ENCODE measurements at places on chromosomes 12 and 14.

DNA sequence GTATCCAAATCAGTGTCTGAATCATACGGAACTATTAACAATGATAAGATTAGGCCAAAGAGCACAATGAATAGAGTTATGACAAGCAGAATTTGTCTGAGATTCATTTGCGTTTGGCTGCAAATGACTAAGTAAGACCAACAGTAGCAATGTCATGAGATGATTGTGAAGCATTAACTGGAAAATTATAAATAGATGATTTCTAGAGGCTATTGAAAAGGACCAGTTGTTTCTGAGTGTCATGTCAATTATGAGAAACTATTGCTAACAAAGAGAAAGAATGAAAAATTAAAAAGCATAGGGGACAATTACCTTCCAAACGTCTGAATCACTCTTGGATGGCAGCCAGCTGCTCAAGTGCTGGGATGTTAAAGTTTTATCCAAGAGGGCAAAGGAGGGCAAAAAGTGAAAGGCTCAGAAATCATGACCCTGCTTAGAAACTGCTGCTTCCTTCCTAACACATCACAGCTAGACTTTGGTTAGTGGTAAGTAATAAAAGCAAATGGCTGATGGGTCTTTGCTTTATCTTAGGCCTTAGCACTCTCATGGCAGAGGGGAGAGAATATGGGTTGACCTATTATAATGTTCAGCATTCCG, 89.0 kb downstream of the AKAP6 start:
- DNase-seq, result no peak

GRCh38 chr12:112809684-112810083, 18.1 kb downstream of the RPH3A start:
- no peak for DNase-seq

DNA sequence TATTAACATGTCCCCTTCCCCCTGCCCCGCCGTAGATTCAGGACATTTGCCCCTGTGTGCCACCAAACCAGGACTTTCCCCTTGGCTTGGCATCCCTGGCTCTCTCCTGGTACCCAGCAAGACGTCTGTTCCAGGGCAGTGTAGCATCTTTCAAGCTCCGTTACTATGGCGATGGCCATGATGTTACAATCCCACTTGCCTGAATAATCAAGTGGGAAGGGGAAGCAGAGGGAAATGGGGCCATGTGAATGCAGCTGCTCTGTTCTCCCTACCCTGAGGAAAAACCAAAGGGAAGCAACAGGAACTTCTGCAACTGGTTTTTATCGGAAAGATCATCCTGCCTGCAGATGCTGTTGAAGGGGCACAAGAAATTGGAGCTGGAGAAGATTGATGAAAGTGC, 28.9 kb downstream of the HRK start:
- no peak for DNase-seq

GRCh38 chr14:55929136-55929535, 189.1 kb upstream of the PELI2 start:
- no peak for DNase-seq

DNA sequence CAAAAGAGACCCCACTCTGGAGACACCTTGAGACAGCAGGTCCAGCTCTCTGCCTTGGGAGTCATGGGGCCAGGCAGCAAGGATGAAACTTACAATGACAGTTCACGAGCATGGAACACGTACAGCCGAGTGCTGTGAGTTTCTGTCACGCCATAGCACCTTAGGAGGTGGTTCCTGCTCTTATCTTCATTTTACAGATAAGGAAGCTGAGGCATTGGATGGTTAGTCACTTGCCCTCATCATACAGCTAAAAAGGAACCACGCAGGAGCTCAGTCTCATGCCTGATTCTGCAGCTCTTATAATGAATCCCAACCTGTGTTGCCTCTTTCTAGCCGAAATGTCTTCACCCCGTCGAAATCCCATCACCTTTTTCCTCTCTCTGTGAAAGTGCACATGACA, 39.9 kb downstream of the C14orf132 start:
- DNase-seq, result no peak

- no peak for DNase-seq
These were observed 135.7 kb upstream of the ATXN7L3B start for GRCh38 chr12:74401966-74402365.

GRCh38 chr12:106106892-106107291, 31.9 kb downstream of the NUAK1 start:
- no peak for DNase-seq

GRCh38 chr14:69093631-69094421, 59.1 kb downstream of the DCAF5 start:
- no peak for DNase-seq

DNA sequence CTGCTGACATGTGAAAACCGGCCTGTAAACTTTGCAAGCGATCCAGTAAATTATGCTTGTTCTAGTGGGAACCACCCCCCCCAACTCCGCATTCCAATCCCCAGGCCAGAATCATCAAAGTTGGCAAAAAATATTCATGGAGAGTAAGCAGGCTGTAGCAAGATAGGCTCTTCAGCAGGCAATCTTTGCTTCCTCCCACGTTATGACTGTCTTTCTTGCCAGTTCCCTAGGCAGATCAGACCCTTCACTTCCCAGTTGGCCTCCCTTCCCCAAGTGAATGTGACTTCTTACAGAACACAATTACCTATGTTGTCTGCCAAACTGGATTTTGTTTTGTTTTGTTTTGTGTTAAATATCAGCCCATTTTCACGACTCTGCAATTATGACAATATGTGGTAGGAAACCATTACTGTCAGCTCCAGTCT, 1.2 kb upstream of the PTGER2 start:
- DNase-seq, result no peak

DNA sequence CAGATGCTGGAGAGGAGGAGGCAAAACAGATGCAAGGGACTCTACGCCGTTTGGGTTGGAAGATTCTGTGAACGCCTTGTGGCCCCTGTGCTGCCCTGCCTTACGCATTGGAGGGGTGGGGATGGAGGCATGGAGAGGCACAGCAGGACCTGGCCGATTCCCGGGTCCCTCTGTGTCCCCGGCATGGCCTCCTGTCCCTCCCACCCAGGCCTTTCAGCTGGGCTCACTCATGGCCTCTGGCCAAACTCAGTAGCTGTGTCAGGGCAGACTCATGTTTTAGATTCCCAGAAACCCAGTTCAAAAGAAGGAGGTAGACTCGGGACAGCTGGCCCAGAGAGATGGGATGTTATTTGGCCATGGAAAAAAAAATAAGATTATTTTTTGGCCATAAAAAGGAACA, 40.1 kb downstream of the TESC start:
- DNase-seq, result no peak

DNA sequence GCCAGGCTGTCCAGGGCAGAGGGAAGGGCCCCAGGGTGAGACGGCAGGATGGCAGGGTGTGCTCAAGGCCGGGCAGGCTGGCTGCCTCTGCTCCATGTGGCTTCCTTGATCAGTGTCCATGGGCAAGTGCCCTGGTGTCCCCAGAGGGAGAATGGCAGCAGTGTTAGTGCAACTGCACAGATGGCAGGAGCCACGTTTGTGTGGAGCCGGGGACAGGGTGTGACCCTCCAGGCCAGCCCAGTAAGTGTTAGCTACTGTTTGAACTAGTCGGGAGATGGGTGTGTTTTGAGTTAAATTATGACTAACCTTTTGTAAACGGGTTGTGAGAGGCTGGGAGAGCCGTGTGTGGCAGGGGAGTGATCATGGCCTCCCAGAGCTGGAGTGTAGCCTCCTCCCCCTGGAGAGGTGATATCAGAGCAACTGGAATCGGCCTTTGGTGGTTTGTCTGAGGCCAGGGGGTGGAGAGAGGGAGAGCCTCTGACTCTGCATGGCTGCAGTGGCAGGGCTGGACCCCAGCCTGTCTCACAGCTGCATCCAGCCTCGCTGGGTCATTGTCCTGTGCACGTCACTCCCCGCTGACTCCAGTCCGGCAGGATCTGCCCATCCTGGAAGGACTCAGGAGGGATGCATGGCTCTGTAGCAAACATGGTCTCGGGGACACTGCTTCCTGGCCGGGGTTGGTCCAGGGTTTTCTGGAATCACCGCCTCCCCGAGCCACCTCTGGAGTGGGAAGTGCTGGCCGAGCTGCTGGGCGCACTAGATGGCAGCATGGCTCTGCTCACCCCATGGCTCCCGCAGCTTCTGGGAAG, 27.8 kb downstream of the AACS start:
- DNase-seq, result no peak

DNA sequence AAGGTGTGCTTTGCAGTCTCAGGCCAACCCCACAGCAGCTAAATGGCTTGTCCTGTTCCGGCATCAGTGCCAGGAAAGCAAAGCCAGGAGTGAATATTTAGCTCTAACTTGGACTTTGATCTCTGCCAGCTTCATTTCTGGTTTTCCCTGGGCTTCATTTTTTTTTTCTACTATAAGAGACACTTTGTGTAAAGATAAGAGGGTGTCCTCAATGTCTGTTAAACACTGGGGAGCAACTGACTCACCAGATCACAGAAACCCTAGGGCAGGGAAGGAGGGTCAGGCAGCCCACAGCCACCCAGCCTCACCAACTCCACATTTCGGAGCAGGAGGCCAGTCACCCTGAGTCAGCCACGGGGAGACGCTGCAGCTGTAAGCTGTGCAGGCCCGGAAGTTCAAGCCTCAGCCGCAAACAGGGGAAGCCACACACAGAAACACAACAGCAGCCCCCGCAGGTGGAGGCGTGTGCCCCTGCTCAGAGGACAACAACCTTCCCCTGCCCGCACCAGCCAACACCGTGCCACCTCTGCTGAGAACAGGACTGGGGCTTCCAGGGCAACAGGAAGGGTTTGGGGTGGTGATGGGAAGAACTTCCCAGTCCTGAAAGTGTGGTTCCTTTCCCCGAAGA, 6.3 kb downstream of the TNFRSF1A start:
- no peak for DNase-seq

GRCh38 chr12:27657296-27657695, 39.0 kb upstream of the REP15 start:
- no peak for DNase-seq
